Activated T-helper 9 cell treated with anti-CD3 and anti-CD28 coated beads, Interleukin-2, amount 50 U/mL, for 16 hours (primary cell): ENCODE measurements at places on chromosomes 2 and 18.

DNA sequence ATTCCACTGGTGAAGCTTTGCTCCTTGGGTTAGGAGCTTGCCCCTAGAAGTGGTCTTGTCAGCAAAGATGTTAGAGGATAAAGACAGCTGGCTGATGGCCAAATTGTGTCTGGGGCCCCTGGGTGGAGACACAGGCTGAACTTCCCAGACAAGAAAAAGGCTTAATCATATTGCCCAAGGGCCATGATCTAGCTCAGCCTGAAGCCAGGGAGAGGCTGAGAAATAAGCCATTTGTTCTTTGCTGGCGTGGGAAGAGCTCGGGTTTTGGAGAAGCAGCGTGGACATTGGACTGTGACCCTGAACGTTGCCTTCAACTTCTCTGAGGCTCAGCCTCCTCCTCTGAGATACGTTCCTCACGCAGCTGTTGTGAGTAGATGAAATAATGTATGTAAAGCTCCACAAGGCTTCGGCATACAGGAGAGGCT is 153.0 kb downstream of the ZFP36L2 start:
- no peak for DNase-seq

GRCh38 chr18:25503567-25504081 is 151.7 kb upstream of the ZNF521 start:
- DNase-seq: no peak

DNA sequence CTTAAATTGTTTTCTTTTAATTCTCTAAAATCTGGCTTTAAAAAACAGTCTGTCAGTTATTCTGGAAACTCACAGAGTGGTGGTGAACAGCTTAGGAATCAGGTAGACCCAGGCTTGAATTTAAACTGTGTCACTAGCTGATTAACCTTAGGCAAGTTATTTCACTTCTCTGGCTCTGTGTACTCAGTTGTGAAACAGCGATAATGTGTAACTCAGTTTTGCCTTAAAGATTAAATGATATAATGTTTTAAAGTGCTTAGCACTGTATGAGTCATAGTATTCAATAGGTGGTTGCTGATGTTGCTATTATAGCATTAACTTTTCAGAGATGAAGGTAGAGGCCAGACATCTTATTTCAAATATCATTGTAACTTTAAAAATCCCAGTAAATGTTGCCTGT is 40.7 kb downstream of the PKP4 start:
- DNase-seq: no peak

- no peak for DNase-seq
These were observed 58.6 kb downstream of the TSHZ1 start for GRCh38 chr18:75269124-75269680.

DNA sequence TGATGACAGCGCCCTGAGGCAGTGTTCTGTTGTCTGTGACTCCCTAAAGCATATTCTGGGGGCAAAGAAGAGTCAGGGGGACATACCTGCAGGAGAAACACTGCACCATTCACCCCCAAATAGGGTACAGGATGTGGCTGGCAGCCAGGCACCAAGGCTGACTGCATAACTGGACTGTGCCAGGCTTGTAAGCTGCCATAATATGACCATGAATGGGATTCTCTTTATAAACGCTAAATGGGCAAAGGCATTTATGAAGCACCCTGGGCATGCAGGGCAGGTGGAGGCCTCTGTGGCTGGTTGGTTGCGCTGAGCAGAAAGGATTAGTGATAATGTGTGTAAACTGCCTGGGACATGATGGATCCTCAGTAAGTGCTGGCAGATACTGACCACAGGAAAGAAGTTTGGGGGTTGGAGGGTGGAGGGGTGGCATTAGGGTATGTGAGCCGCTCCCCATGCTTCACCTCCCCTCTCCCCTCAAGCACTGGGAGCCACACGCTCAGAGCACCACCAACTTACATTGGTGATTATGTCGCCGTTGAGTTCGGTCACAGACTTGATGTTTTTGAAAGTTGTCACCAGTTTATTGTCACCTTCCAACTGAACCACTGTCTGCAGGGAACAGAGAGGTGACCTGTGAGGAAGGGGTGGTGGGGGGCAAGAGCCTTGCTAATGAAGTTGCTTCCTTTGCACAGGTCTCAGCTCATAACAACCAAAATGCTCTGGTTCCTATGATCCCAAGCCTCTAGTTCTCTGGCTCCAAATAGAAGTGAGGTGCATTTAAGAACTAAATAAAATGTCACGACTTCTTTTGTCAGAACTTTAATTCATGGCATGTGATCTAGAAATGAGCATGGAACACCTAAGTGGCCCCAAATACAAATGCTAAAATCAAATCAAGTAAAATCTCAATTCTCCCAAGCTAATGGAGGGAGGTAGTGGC is 3.6 kb downstream of the FABP1 start:
- DNase-seq: no peak

DNA sequence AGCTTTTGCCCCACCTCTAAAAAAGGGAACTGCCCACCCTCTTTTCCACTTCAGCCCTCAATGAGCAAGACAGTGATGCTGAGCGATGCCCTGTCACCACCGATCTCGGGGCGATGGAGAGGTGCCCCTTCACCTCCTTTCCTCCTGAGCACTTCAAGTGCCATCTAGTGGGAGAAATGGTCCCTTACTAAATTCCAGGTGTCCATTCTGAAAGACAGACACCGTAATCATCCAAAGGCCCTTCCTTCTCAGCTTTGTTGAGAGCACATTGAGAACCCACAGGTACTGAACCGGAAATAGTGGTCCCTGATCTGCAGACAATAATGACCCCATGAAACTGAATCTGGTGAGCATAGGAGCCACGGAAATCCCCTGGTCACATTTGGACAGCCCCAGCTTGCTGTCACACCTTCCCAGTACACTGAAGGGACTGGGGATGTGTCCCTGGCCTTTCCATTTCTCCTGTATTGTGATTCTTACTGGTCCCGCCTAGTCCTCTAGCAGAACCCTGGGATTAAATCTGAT is 38.5 kb downstream of the KCTD18 start:
- DNase-seq: no peak

DNA sequence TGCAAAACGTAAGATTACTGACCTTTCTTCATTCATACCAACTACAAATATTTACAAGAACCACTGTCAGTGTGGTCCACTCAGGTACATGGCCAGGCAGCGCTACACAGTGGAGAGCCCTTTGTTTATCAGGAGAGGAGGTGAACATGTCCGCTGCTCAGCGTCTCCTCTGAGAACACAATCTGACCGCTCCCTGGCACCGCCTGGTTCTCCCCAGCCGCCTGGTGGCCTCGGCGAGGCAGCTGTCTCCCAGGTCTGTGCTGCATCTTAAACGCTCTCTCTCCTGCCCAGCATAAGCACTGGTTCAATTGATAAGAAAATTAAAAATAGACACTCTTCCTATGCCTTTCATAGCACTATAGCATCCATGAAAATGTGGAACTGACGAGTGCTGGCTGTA is 146.8 kb upstream of the PXDN start:
- no peak for DNase-seq

- no peak for DNase-seq
These were observed 473.0 kb upstream of the TNP1 start for GRCh38 chr2:217332866-217333265.

GRCh38 chr2:135227386-135227785 is 175.3 kb downstream of the RAB3GAP1 start:
- no peak for DNase-seq

- DNase-seq: no peak
These were observed 191.0 kb downstream of the GRB14 start for GRCh38 chr2:164430166-164430783.

- DNase-seq: no peak
These were observed 248.0 kb upstream of the PXDN start for GRCh38 chr2:1992280-1992679.

DNA sequence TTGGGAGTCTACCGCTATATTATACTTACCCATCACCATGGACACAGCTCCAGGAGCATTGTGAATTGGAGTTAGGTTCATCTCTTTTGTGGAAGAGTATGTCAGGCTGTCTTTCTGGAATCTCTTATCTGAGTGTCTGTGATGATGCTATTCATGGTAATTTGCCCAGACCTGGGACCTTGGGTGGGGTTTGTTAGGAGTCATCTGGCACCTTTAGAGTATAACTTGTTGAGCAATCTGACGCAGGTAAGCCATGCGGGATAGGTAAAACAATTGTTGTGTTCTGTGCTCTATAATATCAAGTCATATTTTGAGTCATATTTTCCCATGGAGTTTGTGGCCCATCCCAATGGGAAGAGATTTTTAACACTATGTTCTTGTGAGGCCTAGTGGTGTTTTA is 49.7 kb upstream of the MAPRE2 start:
- DNase-seq: no peak

DNA sequence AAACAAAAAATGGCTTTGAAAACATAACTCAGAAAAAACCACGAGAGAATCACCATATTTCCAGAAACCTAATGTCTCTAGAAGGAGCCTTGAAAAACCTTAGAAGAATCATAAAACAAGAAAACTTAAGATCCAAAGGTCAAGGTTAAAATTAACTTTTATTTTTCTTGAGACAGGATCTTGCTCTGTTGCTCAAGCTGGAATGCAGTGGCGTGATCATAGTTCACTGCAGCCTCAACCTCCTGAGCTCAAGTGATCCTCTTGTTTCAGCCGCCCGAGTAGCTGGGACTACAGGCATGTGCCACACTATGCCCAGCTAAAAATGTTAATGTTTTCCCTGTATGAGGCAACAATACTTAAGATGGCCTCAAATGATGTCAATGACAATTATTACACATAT is 254.2 kb upstream of the SESTD1 start:
- no peak for DNase-seq

DNA sequence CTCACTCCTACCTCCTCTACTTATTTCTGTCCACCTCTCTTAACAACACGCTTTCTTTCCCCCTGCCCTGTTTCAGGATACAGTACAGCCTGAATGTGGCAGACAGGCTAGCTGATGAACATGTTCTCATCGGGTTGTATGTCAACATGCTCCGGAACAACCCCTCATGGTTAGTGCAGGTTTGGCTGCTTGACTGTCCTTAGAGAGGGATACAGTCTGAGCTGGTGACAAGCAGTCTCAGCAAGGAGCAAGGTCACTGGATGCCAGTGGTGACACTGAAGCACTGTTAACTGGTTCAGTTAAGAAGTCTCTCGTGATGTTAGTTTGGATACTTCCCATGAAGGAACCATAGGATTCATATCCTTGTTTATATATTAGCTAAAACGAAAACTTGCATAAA is 128.6 kb downstream of the DTNA start:
- no peak for DNase-seq

DNA sequence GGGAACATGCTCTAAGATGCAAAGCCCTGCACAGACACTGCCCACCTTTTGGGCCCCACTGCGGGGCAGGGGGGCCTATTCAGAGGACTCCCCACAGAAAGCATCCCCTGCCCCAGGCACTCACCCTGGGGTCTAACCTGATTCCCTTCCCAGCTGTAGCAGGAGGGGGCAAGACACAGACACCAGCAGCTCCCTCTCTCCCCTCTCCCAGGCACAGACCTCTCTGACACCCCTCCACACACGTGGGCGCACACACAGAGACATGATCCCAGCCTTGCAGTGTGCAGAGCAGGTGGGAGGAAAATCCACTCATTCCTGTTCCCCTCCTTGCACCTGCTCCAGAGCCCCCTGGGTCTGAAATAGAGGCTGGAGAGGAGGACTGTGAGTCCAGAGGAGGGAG is 10.7 kb downstream of the TNS1 start:
- no peak for DNase-seq

DNA sequence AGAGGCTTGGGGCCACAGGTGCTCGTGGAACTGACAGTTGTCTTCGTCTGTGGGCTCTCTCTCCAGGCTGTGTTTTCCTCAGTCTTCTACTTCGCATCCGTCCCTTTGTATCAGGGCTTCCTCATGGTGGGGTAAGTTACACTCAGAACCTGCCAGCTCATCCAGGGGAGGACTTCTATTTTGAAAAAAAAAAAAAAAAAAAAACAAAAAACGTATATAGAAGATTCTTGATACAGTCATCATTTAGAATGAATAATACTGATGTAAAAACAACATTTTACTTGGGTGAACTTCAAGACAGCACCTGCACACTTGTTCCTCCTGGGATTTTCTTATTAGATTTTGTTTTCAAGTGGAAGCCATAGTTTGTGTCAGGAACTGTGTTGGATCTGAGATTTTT is 47.7 kb upstream of the NFATC1 start:
- no peak for DNase-seq

- DNase-seq: no peak
These were observed 77.9 kb upstream of the MCFD2 start for GRCh38 chr2:46993501-46993900.

DNA sequence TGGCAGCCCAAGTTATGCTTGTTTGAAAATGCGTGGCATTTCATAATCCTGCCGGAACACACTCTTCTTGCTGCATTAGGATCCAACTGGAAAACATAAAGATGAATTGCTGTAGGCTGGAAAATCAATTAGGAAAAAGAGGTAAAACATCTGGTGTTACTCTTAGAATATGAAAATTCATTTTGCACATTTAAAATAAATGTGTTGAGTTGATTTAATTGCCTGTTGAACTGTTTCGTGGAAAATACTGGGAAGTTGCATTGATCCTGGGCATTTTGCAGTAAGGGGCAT is 4.1 kb downstream of the RHOB start:
- no peak for DNase-seq

DNA sequence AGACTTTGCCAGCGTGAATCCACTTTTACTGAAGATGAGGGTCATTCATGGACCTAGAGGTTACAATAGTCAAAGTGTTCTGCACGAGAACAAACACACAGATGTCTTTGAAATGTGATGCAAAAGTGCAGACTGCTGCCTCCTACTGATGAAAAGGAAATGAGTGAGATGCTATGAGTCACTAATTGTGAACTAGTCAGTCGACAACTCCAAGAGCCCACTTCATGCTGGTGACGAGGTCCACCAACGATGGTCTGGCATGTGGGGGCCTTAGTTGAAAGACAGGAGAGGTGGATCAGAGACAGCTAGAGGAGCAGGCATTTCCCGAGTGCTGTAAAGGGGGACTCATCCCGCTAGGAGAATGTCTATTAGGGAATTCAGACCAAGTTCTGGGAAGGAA is 17.1 kb upstream of the ZNF236 start:
- DNase-seq: no peak

GRCh38 chr2:105834931-105835330 is 90.2 kb downstream of the NCK2 start:
- DNase-seq: no peak

DNA sequence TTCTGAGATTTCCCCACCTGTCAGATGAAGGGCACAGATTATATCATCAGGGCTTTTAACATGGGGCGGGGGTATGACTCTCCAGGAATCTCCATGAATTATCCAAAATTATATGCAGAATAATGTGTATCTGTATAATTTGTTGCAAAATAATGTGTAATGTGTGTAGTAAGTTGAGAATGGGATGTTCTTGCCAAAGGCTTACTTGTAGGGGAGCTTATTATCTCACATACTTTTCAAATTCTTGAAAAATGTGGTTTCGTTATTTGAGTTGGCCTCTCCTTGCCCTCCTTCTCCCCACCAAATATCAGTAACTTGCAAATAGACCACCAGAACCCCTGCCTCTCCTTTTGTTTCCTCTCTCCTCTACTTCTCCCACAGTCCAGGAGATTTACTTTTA is 35.6 kb downstream of the UBR3 start:
- DNase-seq: no peak

DNA sequence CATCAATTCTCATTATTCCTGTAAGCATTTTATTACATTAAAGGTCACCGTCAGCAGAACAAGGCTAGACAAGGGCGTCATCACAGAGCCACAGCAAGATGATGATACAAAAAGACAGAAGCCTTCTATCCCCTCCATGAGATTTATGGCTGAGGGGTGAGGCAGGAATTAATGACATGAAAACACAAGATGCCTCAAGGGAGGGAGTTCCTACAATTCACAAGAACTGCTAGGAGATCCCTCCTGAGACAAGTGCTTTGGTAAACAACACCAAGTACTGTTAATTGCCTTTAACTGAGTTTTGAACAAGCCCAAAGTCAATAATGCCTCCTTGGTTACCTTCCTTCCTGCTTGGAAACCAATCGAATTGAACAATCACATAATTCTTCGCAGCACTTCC is 14.1 kb downstream of the ADD2 start:
- DNase-seq: no peak
